Cardiac septum (tissue), 1 donor: ENCODE measurements at places on chromosomes 4 and X.

- no peak for DNase-seq
Measured at GRCh38 chrX:49040376-49040955, 2.7 kb downstream of the TFE3 start.

DNA sequence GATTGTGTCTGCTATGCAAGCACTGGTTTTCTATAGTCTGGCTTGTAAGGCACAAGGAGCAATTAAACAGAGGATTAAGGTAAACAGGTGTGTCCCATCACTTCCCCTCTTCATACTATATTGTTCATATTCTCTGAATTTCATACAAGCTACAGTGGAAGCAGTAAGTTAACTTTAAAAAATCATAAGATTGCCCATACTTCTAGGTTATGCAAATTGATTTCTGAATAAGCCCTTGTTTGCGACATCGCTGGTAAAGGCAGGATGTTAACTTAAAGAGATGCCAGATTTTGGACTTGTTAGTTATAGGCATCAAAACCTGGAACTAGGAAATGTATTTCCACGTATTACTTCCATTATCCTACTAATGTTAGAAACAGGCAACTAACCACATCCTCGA is 1.0 kb upstream of the TMEM131L start:
- DNase-seq = no peak

DNA sequence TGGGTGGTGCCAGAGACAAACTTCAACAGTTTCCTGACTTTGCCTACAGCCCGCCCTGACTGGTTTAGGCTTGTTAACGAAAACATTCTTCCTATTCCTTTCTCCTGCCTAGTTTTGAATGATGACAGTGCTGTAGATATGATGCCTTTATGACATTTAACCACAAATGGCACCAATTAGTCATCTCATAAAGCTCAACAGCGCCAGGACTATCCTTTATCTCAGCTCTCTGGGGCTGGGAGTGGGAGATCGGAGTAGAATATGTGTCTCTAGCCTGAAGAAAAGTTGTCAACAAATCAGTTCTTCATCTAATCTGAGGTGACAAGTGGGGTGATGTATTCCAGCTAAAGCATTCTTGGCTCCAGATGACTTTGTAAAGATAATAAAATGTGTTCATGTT is 64.6 kb upstream of the SH3RF1 start:
- DNase-seq = no peak

DNA sequence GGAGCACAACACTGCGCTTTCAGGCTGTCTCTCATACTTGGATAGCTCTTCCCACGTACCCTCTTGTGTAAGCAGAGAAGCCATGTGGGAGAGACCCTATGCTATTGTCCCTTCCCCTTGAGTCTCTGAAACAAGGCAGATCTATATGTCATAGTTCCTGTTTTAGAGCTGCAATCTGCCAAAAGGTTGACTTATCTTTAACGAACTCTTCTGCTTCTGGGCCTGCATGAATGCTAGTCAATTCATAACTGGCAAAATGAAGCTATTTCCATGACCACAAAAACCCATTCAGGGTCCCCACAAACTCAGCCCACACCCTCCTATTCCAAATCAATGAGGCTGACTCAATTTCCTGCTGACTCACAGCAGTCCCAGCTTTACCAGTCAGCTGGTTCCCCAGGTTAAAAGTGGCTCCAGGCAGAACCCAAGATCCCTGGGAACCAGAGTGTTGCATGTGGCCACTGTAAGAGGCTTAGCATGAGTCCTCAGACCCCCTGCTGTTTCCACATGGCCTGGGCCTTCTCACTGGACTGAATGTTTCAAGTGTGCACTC is 25.3 kb upstream of the SOD3 start:
- no peak for DNase-seq

- no peak for DNase-seq
Measured at GRCh38 chr4:159242427-159242826, 139.5 kb downstream of the RAPGEF2 start.
